ENCODE measurements at places on chromosomes 12 and 14. TPM values are rescaled to one million over a fixed set of nuclear protein-coding genes. Genes with fewer than 3 reads are reported as not detected.

GRCh38 chr12:94925729-94926128 lies 77.8 kb downstream of the NDUFA12 start:
- no peak for DNase-seq

- no peak for DNase-seq
These were observed 213.4 kb upstream of the G2E3 start for GRCh38 chr14:30345511-30345910.

DNA sequence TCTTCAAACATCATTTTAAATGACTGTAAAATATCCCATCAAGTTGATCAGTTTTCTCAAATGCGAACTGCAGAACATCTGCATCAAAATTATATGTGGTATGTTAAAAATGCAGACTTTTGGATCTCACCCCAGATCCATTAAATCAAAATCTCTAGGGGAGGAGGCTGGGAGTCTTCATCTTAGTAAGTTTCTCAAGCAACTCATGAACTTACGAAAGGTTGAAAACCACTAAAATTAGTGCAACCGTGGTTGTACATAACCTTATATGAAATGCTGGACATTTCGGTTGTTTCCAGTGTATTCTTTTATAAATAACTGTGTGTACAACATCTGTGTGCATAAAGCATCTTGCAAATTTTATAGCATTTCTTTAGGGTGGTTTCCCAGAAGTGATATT lies 39.2 kb downstream of the ZFP36L1 start:
- no peak for DNase-seq

- no peak for DNase-seq
These were observed 10.8 kb downstream of the RTRAF start for GRCh38 chr14:52000019-52000582.

Gene NFKBIA
- total RNA-seq: 293 TPM

DNA sequence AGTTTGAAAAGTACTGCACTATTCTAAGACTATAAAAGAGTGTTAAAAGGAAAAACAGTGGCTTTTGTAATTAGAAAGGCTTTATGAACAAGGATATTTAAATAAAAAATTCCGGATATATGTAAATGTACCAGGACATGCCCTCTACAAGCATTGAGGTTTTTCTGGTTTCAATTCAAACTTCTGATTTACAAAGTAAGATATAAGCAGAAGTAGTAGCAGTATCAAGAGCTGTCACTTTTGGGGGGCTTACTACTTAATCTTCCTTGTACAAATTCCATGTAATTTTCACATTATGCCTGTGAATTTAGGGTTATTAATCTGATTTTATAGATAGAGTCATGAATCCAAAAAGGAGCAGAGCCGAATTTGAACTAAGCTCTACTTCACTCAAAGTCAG lies 170.3 kb upstream of the ATP2B1 start:
- DNase-seq: no peak

DNA sequence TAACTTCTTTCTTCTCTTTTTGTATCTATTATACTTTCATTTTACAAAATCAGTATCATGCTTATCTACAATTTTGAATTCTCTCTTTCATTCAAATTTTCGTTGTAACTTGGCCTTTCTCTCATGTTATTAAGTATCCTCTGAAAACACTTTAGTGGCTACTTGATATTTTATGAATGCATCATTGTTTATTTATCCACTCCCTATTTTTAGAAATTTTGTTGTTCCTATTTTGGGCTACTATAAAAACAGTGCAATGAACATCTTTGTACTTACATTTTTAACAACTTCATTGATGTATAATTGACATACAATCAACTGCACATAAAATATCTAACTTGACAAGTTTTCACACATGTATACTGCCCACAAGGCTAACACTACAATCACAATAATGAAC lies 44.0 kb upstream of the AMIGO2 start:
- DNase-seq: no peak

Gene NGB
- not detected for total RNA-seq

GRCh38 chr14:37565550-37565949 lies 29.5 kb downstream of the FOXA1 start:
- no peak for DNase-seq

GRCh38 chr14:61476754-61477410 lies 155.5 kb downstream of the PRKCH start:
- DNase-seq: peak; percentile 84

- DNase-seq: no peak
These were observed 50.4 kb downstream of the PSMA6 start for GRCh38 chr14:35342489-35343010.

Gene CTSG
- total RNA-seq: 0.35 TPM

DNA sequence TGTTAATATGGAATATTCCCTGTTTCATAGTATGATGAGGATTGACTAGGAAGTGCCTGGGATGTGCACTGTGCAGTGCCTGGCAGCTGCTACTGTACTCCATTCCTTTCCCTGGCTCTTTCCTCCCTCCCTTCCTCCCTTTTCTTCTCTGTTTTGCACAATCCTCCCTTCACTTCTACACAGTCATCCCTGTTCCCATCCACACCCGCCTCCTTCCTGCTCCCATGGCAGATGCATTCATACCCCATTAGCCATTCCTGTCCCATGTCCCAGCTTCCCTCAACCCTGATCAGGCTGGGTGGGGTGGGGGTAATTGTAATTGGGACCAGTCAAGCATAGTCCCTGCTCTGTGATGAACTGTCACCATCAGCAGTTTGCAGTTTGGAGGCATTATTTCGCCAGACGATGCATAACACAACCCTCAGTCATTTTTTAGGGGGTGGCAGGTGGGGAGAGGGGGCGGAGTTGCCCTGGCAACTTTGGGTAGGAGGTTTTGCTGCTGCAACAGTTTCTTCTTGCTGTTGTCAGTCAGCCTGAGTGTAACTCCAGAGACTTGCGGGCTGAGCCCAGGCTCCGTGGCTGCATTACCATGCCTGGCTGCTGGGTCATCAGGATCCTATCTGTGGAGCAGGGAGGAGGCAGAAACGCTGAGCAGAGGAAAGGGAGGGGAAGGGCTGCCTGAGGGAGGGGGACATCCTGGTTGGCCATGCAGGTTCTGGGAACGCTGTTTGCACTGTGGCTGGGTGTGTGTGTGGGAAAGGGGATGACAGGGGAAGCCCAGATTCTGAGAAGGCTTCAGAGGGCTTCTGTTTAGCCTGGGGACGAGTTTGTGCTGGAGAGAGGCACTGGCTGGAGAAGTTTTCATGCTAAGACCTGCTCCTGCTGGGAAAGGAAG lies 4.1 kb upstream of the KRT84 start:
- no peak for DNase-seq

GRCh38 chr12:18419311-18419710 lies 158.0 kb downstream of the PIK3C2G start:
- DNase-seq: no peak

Gene WBP11
- 115 TPM for total RNA-seq

DNA sequence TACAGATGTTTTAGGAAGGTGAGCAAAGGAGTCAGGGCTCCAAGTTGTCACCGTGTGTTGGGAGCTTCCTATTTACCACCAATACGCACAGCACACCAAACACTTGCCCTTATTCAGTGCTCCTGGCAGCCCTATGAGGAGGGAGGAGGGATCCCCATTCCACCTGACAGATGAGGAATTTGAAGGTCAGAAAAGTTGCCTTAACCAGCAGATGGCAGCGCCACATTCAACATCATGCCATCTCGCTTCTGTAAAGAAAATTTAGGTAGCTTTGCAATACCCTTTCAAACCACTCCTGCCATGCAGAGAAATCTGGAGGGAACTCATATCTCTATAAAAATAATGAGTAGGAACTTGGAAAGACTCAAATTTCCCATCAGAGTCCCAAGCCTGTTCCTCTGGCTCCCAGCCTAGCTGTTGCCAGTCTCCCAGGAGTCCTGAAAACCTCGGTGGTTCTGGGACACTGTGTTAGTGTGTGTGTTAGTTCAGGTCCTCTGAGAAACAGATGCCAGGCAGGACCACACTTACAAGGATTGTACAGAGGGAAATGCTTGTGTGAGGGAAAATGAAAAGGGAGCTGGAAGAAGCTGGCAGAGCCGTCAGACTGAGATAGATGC lies 410.5 kb downstream of the MED13L start:
- peak; percentile 5 for DNase-seq

- DNase-seq: no peak
These were observed 295.4 kb downstream of the FSCB start for GRCh38 chr14:44211718-44212117.

GRCh38 chr12:54328595-54329337 lies 3.8 kb downstream of the COPZ1 start:
- DNase-seq: no peak

DNA sequence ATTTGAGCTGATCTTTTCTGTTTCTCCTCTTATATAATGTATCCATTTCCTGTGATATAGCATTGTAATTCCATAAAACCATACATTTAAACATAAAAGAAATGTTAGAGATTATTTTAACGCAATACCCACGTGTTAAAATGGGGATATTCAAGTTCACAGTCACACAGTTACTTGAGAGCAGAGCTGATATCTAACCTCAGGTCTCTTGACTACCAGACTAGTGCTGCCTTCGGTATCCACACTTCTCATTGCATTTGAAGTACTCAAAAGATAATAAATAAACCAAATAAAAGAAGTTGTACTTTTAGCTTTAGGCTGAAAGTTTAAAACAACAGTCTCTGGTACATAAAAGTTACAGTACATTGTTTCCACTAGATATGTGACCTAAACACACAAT lies 2.9 kb downstream of the CLECL1 start:
- DNase-seq: no peak

DNA sequence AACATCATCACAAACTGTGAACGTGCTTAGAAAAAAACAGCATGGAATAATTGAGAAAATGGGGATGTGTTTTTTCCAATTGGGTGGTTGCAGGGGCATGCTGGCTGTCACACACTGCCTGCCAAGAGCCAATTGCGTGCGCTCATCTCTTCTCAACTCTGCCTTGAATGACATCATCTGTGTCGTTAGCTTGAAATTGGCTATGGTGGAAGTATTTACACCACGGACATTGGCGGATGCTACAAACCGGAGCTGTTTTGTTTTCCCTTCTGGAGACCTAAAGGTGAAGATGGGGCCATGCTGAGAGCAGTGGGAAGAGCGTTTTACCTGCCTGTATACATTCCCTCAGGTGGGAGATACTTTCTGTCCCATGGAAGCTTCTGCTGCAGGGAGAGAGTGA lies 71.5 kb downstream of the PRMT8 start:
- no peak for DNase-seq

Gene DNAH10
- total RNA-seq: 0.05 TPM

Gene PLEKHG7
- not detected for total RNA-seq

DNA sequence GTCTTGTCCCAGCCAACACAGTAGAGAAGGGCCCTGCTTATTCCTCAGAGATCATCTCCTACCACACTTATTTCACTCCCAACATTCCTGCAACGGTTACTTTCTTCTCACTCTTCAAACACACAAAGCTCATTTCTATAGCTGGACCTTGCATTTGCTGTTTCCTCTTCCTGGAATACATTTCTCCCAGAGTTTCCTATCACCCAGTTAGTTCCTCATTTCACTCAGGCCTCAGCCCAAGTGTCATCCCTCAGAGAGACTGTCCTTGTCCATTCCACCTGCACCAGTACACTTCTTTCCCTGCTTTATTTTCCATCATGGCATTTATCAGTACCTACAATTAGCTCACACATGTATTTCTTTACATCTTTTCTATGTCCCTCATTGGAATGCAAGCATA lies 14.7 kb upstream of the STK38L start:
- DNase-seq: no peak

DNA sequence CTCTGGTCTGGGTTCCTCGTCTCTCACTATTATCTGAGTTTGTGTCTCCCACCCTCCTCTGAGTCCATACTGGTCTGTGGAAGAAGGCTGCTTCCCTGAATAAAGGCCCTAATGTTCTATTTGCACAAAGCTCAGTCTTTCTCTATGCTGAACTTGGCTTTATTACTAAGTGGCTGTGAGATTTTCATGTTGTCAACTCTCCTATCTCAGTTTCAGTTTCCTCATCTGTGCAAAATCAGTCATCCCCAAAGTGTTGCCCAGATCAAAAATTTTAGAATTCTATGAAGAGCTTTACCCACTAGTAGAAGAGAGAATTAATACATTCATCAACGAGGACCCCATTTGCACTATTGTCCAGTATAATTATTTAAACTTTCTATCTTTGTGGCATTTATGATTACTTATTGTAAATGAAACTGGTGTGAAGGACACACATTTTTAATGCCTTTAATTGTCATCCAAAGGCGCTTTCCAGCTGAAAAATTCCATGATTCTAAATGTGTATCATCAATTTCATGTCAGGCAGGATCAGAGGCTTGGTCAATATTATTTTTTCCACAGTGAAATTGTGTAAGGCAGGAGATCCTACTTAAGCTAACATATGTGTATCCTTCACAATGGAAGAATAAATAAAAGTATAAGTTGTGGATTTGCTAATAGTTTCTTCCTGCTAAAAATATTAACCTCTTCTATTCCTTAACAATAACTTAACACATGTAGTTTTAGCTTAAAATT lies 79.1 kb upstream of the EEA1 start:
- DNase-seq: no peak

Gene C1R
- 1.4 TPM for total RNA-seq

Gene RARG
- 4.6 TPM for total RNA-seq

- no peak for DNase-seq
These were observed 35.8 kb upstream of the SINHCAF start for GRCh38 chr12:31361730-31362114.

GRCh38 chr12:104622928-104623327 lies 166.2 kb downstream of the CHST11 start:
- no peak for DNase-seq

DNA sequence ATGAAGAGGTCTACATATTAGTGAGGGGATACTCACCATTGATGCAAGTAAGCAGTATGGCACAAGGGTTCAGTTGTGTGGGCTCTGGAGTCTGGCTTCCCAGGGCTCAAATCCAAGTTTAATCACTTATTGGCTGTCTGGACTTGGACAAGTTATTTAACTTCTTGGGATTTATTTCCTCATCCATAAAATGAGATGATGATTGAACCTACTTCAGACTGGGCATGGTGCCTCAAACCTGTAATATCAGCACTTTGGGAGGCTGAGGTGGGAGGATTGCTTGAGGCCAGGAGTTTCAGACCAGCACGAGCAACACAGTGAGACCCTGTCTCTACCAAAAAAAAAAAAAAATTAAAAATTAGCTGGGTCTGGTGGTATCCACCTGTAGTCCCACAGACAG lies 67.9 kb downstream of the KCNK10 start:
- no peak for DNase-seq

- no peak for DNase-seq
These were observed 11.7 kb downstream of the VPS37B start for GRCh38 chr12:122884091-122884826.

Gene PTPRO
- total RNA-seq: 0.17 TPM

GRCh38 chr14:94702629-94703028 lies 67.3 kb downstream of the GSC start:
- DNase-seq: no peak

DNA sequence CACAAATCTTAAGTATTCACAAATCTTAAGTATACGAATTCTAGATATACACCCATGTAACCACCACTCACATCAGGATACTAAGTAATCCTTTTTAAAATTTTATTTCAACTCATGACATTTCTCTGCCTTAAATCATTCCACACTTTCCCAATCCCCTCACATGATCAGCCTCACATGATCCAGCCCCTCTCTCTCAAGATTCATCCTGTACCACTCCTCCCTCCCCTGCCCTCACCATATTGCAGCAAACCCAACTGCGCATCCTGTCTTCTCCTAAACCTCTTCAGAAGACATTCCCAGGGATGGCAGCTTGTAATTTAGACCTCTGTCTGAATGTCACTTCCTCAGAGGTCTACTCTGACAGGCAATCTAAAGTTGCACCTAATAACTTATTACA lies 1.7 kb upstream of the EIF4B start:
- DNase-seq: no peak

Data from activated naive CD4-positive, alpha-beta T cell treated with anti-CD3 and anti-CD28 coated beads for 36 hours (primary cell).